ENCODE measurements at places on chromosomes 7 and 10.

- DNase-seq, result no peak
Measured at GRCh38 chr7:42162560-42163325, 74.3 kb downstream of the GLI3 start.

GRCh38 chr7:132584796-132585494 is 8.7 kb upstream of the PLXNA4 start:
- DNase-seq, result no peak

- no peak for DNase-seq
Measured at GRCh38 chr7:83611776-83612175, 37.2 kb downstream of the SEMA3E start.

DNA sequence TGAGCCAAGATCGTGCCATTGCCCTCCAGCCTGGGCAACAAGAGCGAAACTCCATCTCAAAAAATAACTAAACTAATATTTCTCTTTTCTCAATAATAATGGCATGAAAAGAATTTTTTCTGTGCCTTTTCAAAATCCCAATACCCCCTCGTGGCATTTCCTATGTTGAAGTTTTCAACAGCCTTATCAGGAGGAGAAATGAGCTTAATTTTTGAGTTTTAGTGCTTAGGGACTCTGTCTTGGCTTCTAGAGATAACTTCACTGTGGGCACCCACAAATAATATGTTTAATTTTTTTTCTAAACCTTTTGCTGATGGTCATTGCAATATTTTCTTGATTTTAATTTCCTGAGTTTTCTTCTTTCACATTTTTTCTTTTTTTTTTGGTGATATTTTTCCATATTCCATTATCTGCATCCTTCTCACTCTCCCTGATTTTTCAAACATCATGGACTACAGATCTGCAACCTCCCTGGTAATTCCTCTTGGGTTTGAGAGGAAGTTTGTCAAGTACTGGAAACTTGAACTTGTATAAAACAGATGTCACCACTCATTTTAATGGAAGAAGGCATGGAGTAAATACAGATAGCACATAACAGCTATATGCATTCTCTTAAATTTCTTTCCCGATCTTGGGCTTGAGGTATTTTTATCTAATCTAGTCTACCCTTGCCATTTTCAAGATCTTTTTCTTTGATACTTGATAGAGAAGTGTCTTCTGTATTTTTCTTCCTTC is 84.0 kb downstream of the KAT6B start:
- no peak for DNase-seq

DNA sequence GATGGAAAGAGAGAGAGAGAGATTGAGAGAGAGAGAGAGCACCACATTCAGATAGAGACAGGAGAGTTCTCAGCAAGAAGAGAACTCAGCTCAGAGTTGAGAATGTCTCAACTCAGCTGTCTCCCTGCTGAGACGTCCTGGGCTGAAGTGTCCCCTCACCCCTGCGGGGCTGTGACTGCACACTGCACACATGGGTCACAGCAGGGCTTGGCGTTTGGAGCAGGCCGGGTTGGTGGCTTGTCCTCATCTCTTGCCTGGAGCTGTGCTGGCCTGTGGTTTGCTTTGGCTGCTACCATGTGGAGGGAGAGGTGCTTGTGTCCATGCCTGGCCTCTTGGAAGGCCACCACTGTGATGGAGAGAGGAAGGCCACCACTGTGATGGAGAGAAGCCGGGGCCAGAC is 167.9 kb downstream of the RNF216 start:
- DNase-seq, result no peak

GRCh38 chr10:132036887-132037675 is 28.7 kb upstream of the JAKMIP3 start:
- DNase-seq, result peak; percentile 36

- DNase-seq, result no peak
Measured at GRCh38 chr7:18393465-18394118, 102.0 kb upstream of the HDAC9 start.

DNA sequence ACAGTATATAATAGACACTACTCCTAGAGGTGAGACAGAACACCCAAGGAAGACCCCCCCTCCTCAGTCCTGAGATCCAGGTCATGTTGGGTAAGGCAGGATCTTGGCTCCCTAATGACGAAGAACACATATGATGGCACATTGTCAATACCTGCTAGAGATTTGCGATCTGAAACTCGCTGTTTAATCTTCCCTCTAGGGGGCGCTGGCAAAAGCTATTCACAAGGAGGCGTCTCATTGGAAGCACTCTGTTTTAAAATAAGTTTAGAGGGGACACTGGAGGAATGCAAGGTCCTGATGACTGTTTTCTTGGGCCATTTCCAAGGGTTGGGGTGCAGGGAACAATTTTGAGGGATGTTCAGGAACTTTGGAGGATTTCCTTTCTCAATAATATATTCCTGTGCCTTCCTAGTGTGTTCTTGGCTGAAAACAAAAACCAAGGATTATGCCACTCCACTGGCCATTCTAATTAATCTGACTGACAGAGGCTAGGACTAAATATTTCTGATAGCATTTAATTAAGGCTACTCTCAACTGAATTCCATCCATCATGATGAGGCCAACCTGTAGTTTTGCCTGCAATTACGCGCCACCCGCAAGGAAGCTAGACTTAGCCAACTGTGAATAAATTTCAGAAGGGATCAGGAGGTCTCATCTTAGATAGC is 1013.8 kb upstream of the MBL2 start:
- no peak for DNase-seq

DNA sequence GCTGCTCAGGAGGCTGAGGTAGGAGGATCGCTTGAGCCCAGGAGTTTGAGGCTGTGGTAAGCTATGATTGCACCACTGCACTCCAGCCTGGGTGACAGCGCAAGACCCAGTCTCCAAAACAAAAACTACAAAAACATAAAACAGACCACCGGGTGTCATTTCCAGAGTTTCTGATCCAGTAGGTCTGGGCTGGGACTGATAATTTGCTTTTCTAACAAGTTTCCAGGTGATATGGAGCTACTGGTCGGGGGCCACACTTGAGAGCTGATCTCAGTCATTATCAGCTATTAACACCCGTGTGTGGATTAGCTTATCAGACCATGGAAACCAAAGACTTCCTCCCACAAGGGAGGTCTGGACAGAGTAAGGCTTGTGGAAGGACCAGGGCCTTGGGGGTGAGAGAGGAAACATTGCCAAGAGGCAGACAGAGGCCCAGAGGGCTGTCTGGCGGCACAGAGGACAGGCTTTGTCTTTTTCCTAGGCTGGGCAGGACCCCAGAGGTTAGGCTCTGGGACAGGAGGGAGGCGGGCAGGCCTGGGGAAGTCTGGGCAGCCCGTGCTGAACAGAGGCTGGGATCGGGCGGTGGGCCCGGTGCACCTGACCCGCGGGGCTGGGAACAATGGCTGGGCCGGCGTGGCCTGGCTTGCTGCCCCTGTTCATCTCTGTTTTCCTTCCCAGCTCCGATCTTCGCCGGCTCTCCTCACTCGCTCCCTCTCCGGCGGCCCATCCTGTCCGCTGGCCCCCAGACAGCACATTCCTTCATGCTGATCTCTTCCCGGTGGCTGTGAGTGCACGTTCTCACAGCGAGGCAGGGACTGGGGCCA is 25.2 kb downstream of the TMEM270 start:
- DNase-seq, result no peak

DNA sequence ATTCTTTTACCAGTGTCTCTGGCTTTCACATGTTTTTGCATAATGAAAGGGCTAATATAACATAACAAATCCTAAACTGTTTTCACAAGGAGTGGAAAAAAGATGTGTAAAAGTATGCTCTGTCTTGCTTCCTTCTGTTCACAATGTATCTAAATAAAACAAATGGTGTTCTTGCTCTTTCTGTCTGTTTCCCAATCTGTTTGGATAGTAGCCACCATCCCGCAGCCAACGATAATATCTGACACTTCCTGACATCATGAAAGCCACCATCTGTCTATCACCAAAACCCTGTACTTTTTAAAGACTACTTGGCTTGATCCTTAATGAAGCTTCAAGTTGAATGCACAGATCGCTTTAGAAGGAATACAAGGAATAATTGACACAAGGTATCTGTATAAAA is 246.2 kb downstream of the ETV1 start:
- DNase-seq, result no peak
